ENCODE measurements at places on chromosomes 13 and 19. TPM values are rescaled to one million over a fixed set of nuclear protein-coding genes. Genes with fewer than 3 reads are reported as not detected.

GRCh38 chr19:50717026-50717723 lies 2.4 kb downstream of the SHANK1 start:
- DNase-seq: no peak

GRCh38 chr19:51777570-51778462 lies 16.8 kb downstream of the FPR2 start:
- peak; percentile 41 for DNase-seq

GRCh38 chr13:59494560-59494970 lies 669.2 kb downstream of the DIAPH3 start:
- no peak for DNase-seq

DNA sequence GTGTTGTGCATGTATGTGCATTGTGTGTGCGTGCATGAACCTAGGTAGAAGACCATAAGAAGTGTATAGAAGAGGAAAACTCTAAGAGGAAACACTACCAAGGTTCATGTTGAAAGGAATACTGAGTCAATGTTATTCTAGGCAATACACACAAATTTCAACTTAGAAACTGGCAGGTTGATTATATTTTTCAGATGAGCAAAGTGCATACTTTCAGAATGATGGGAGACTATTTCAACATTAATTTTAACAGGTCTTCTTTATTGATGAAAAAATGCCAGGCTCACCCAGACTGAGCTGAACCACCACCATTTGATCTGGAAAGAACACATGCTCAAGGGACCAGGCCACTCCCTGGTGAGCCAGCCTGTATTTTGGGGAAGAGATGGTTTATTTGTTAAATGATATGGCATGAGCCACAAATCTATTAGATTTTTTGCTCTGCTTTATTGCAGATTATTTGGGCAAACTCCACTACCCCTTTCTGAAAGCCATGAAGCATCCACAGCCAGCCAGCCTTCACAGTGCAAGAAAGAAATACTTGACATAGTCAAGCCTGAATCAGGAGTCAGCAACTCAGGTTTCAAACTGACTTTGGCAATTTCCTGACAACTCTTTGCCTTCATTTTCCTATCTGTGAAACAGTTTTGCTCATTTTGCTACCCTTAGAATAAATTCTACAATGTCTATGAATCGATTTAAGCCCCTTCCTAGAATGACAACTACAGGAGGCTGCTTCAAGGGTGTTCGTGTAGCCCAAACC lies 368.9 kb downstream of the COG6 start:
- DNase-seq: no peak

DNA sequence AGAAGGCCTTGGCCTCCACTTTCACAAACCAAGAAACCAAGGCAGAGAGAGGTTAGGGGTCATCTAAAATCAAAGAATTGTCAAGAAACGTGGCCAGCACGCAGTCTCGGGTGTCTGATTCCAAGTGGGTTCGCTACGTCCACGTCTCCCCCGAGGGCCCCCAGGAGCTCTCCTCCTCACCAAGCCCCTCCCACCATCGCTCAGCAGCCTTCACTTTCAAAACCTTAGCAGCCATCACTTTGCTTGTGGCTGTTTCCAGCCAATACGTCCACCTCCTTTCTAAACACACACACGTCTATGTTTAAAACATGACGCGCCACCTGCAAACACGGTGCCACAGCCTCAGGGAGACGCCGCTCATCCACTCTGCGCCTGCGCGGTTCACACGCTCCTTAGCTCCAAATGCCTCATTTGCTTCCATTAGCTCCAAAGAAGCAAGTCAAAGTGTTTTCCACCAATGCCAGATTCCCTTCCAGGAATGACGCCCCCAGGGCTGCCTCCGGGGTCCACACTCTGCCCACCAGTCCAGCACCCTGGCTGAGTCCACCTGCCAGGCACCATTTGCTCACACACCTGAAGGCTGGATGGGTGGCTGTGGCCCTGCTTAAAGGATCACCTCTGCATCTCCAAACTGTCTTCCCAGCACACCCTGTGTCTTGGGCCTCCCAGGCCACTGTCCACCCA lies 5.5 kb downstream of the RASA3 start:
- no peak for DNase-seq

- DNase-seq: peak; percentile 60
Observed at GRCh38 chr19:56309511-56310185, 5.0 kb downstream of the ZSCAN5A start.

DNA sequence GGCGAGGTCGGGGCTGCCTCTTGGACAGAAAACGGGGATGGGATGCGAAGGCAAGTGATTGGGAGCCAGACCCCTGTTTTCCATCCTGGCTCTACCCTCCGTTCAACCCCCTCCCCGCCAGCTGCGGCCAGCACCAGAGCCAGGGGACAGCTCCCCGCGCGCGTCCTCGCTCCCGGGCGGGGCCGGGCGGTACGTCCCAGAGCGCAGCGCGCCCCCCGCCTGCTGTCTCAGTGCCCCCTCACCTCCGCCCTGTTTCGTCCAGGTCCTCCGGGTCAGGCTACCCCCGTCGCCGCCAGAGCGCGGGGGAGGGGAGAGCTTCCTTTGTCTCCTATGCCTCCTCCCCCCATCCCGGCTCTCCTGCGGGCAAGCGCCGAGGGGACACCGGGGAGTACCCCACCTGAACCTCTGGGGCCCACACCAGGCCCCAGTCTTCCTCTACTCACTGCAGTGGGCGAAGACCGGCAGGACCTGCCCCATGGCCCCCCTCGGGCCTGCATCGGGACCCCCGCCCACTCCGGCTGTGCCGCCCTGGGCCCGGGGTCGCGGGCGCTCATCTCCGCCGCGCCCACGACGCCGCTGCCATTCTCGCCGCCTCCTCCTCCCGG lies 396 bp downstream of the RTN2 start:
- no peak for DNase-seq

- no peak for DNase-seq
Observed at GRCh38 chr19:58334691-58335249, 8.0 kb downstream of the ZSCAN22 start.

- no peak for DNase-seq
Observed at GRCh38 chr13:29999492-30000369, 149.3 kb upstream of the UBL3 start.

- DNase-seq: no peak
Observed at GRCh38 chr13:40987606-40988280, 31.4 kb downstream of the ELF1 start.

DNA sequence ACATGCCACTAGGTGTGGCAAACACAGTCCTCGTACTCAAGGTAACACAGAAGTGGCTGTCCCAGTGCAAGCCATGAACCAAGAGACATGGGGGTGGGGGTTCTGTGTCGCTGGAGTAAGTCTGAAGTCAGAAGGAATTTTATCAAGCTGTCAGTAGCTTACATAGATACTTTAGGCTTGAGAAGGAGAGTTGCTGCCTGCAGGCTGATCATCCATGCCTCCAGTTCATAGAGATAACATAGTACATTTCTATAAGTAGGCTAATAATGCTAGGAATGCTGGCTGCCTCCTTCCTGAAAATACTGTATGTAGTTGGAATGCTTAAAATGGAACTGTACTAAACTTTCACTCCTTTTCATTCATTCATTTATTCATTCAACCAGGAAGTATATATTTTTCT lies 70.1 kb downstream of the CAB39L start:
- no peak for DNase-seq

DNA sequence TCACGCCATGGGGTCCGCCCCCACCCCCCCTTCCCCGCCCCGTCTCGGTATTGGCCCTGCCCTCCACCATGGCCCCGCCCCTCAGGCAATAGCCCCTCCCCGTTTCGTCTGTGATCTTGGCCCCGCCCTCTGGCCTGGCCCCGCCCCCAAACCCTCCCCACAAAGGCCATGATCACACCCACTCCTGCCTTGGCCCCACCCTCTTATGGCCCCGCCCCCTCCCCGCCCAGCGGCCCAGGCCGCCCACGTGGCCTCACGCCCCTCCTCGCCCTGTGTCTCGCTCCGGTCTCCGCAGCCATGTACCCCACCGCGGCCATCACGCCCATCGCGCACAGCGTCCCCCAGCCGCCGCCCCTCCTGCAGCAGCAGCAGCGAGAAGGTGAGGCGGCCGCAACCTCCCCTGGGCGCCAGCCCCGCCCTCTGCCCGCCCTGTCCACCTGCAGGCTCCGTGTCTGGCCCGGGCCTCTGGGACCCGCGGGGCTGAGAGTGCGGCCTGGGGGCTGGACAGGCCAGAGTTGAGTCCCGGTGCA lies 61.3 kb downstream of the CELF5 start:
- DNase-seq: no peak

GRCh38 chr19:2087621-2088100 lies 8.5 kb downstream of the MOB3A start:
- no peak for DNase-seq

- DNase-seq: no peak
Observed at GRCh38 chr19:7140137-7140536, 70.6 kb downstream of the ZNF557 start.

DNA sequence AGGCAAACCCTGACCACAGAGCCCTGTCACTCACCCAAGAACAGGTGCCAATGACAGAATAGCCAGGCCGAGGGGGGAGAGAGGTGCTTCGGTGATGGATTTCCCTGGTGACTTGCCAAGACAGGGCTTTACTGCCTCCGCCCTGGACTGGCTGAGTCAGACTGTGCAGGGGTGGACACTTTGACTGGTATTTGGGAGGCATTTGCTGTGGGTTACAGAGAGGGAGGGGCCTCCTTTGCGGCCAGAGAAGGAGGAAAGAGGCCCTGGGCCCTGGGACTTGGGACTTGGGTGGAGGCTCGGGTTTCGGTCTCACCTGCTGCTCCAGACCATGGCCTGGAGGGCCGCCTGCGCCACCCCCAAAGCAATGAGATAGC lies 4.6 kb upstream of the EPS8L1 start:
- DNase-seq: peak; percentile 91

DNA sequence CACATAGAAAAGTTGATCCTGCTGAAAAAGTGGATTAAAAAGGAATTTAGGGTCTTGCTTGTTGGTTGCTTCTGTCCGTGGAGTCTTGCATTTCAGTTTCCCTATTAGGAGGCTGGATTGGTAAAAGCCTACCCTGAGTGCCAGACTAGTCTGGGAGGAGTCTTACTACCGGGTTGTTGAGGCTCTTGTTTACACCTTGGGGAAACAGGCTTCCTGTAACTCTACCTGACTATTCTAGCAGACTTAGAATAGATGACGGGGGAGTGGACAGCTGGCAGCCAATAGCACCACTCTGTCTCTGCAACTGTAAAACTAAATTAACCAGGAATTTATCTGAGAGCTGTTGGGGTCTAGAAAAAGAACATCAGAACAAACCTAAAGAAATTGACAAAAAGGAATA lies 11.3 kb upstream of the MPHOSPH8 start:
- no peak for DNase-seq

DNA sequence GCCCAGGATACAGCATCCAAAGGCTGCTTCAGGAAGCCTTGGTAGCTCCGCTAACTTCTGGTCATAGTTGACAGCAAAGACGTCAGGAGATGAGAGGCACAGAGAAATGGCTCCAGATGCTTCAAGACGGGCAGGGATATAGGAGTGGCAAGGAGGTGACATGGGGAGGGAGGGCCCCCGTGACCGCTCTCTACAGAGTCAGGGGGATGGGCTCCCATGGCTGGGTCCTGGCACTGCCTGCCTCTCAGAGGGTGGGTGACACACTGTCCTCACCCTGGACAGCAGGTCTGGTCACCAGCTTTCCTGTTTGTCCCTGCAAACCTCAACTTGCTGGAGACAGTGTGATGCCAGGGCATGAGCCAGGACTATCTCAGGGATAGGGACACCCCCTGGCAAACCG lies 10.3 kb upstream of the ZNF14 start:
- no peak for DNase-seq

GRCh38 chr19:3474010-3474409 lies 6.3 kb downstream of the SMIM24 start:
- DNase-seq: no peak

DNA sequence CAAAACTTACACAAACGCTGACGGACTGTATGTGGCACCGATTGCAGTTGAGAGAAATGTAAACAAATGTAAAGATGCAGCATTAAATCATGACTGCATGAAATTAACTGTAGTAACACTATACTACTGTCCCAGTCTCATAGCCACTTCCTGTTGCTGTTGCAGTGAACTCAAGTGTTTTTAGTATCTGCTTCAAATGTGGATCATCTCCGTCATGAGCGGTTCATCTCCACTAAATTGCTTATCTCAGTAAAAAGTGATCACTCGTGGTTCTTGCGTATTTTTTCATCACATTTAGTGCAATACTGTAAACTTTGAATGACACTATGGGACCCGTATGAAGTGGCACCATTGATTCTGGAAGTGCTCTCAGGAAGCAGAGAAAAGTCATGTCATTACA lies 60.3 kb upstream of the RNF113B start:
- no peak for DNase-seq

DNA sequence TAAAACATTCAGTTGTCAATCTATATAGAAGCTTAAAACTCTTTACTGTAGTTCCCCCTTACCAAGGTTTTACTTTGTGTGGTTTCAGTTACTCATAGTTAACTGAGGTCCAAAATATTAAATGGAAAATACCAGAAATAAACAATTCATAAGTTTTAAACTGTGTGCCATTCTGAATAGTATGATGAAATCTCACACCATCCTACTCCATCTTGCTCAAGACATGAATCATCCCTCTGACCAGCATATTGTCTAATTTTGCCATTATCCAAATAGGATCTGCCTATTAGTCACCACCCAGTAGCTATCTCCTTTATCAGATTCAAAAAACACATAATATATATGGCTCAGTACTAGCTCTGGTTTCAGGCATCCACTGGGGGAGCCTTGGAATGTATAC lies 22.4 kb downstream of the ZNF571 start:
- no peak for DNase-seq

DNA sequence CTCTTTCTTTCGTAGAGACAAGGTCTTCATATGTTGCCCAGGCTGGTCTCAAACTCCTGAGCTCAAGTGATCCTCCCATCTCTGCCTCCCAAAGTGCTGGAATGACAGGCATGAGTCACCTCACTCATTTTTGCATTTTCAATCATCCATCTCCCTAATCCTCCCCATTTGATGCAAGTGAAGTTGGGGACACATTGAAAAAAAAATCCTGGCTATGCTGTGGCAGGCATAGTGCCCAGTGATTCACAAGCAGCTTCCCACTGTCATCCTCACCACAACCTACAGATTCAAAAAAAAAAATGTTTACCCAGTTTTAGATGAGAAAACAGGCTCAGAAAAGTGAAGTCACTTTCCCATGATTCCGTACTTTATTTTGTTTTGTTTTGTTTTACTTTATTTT lies 44.7 kb upstream of the USP29 start:
- no peak for DNase-seq

Gene FLT3LG
- total RNA-seq: 6.8 TPM

Gene APOC4
- not detected for total RNA-seq

Gene RAB3A
- 1.3 TPM for total RNA-seq

Gene PDCD2L
- total RNA-seq: 54.2 TPM

Gene ZNF530
- total RNA-seq: 22.0 TPM

Gene ZNF440
- 7.8 TPM for total RNA-seq

Gene PLPPR3
- 0.30 TPM for total RNA-seq

Gene KLK12
- not detected for total RNA-seq

Gene ZNF793
- total RNA-seq: 0.19 TPM

Gene IRF2BP1
- total RNA-seq: 57.1 TPM

Gene CASP14
- 0.11 TPM for total RNA-seq

Gene DCLK1
- 5.2 TPM for total RNA-seq

Gene C19orf85
- 0.10 TPM for total RNA-seq

Gene ZNF429
- not detected for total RNA-seq

Gene SGCG
- total RNA-seq: not detected

Gene SHANK1
- total RNA-seq: 10.5 TPM

All from HT1080 (cell line).